ENCODE measurements at places on chromosomes 16 and 17.

DNA sequence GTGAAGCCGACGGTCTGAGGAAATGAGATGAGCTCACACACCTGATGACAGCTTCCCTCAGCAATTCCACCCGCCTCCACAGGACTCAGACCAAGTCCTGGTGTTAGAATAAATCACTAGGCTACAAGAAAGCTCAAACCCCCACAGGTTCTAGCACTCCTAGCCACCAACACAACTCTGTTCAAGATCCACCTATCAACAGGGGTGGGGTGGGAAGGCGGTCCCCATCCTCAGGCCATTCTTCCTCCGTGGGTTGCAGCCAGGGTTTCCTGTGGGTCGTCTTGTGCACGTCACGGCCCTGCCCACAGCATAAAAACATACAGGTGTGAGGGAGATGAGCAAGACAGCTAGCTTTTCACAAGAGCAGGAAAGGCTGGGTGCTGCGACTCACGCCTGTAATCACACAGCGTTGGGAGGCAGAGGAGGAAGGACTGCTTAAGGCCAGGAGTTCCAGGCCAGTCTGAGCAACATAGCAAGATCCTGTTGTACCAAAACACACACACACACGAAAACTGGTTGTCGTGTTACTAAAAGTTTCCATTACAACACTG, 81.1 kb downstream of the ANKRD11 start:
- no peak for DNase-seq

GRCh38 chr17:65583921-65584603, 22.6 kb upstream of the AXIN2 start:
- DNase-seq: no peak

- no peak for DNase-seq
Measured at GRCh38 chr16:66652661-66653360, 43.7 kb downstream of the CMTM4 start.

DNA sequence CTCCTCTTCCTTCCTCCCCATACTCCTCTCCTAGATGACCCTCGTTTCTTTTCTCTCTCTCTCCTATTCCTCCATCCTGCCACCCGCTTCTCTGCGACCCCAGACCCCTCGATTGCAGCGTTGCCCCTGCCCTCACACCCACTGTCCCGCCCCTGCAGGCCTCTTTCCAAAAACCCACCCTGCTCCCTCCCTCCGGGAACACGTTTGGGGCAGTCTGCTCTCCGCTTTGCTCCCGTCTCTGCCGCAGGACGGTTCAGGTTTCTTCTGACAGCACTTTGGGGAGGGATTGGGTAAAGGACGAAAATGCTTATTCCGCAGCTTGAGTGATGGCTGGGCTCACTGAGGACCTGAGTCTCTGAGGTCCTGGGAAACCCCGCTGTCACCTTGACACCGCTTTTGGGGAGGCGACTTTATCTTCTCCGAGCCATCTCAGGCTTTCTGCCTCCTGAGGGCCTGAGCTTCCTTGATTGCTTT, 690 bp downstream of the NDE1 start:
- no peak for DNase-seq

GRCh38 chr16:19218581-19218980, 50.5 kb downstream of the SYT17 start:
- no peak for DNase-seq

DNA sequence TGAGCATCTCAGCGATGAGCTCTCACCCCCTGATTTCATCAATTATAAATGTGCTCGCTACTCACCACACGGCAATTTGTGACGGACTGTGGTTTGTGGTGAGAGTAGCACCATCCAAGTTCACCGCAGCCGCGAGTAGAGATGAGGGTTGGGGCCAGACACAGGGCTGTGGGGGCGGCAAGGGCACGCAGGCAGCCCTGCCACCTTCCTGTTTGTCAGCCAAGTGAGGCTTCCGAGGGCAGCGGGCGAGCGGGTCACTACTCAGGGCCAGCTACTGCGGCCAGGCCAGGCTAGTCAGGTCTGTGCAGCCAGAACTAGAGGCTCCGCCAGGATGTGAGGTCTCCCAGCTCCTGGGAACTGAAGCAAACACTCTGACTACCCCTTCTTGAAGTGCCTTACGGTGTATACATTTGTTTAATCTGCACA, 39.6 kb upstream of the MEOX1 start:
- DNase-seq: no peak
